ENCODE measurements at places on chromosomes 11 and 22. TPM values are rescaled to one million over a fixed set of nuclear protein-coding genes. Genes with fewer than 3 reads are reported as not detected.
A peak's percentile ranks its signal among the peaks of the same experiment; 100 is the strongest.

DNA sequence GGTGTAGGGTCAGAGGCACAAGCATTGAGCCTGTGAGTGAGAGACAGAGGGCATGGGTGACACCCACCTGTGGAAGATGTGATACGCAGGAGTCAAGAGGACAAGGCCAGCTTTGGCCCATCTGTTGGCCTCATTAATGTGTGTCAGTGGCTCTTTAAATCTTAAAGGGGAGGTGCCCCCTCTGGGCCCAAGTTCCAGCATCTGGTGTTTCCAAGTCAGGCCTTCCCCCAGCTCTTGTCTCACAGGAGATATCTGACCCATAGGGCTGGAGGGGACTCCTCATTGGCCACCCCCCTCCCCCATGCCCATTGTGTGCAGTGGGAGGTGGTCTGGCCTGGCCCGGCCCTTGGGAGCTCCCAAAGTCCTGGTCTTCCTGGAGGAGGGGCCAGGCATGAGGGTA, 8.9 kb downstream of the KCNK7 start:
- peaks cover 31% of the 10 kb centered on the region for H3K4me1 ChIP-seq
- no peak overlapping the region for H3K27ac ChIP-seq
- no peak for DNase-seq
- no peak overlapping the region for H3K4me3 ChIP-seq
- no peaks in the 10 kb centered on the region for H3K27me3 ChIP-seq

The SAC3D1 gene
- total RNA-seq = 3.1 TPM

- H3K4me3 ChIP-seq = no peak overlapping the region
- H3K27me3 ChIP-seq = no peaks in the 10 kb centered on the region
- peaks cover 35% of the 10 kb centered on the region for H3K4me1 ChIP-seq
- H3K36me3 ChIP-seq = peaks cover 24% of the 10 kb centered on the region
- peak overlapping the region; percentile 92 for H3K27ac ChIP-seq
Observed at GRCh38 chr22:41798736-41799135, 1.7 kb upstream of the CCDC134 start.

- peaks cover 26% of the 10 kb centered on the region for H3K36me3 ChIP-seq
- peaks cover 4% of the 10 kb centered on the region for H3K4me1 ChIP-seq
- H3K27me3 ChIP-seq = no peaks in the 10 kb centered on the region
- H3K4me3 ChIP-seq = no peak overlapping the region
- DNase-seq = no peak
- H3K27ac ChIP-seq = no peak overlapping the region
Observed at GRCh38 chr11:2955906-2956476, 26.8 kb upstream of the PHLDA2 start.

GRCh38 chr22:19904935-19905334, 36.6 kb upstream of the COMT start:
- H3K27ac ChIP-seq = no peak overlapping the region
- no peak overlapping the region for H3K4me3 ChIP-seq
- no peaks in the 10 kb centered on the region for H3K27me3 ChIP-seq

GRCh38 chr11:62141111-62142042, 17.6 kb downstream of the INCENP start:
- no peak for DNase-seq
- H3K27me3 ChIP-seq = no peaks in the 10 kb centered on the region
- no peak overlapping the region for H3K4me3 ChIP-seq
- H3K4me1 ChIP-seq = no peaks in the 10 kb centered on the region
- H3K36me3 ChIP-seq = peaks cover 67% of the 10 kb centered on the region

DNA sequence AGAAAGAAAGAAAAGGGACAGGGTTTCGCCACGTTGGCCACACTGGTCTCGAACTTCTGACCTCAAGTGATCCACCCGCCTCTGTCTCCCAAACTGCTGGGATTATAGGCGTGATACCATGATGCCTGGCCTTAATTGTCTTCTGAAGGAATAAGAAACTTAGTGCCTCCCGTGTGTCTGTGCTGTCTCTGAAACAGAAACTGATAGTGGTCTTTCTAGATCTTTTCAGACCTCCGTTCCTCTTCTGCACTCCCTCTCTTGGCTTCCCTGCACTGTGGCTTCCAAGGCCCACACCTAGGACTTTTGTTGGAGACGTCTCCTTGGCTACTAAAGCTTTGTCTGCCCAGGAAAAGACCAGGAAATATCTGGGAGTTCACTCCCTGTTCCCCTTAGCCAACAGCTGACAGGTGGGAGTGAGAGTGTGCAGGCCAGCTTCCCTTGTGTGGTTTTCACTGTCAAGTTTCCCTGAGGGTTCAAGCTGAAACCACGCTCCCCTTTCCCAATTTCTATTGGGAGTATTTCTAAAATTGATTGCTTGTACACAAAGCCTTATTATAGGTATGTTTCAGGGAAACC, 10.1 kb upstream of the HTR3B start:
- H3K4me1 ChIP-seq = no peaks in the 10 kb centered on the region
- no peak overlapping the region for H3K4me3 ChIP-seq
- no peak for DNase-seq

- no peak overlapping the region for H3K4me3 ChIP-seq
- H3K36me3 ChIP-seq = no peaks in the 10 kb centered on the region
- H3K27me3 ChIP-seq = no peaks in the 10 kb centered on the region
- no peak overlapping the region for H3K27ac ChIP-seq
Observed at GRCh38 chr22:38540701-38541100, 29.3 kb downstream of the DMC1 start.

- H3K36me3 ChIP-seq = peaks cover 35% of the 10 kb centered on the region
- H3K4me3 ChIP-seq = no peak overlapping the region
- no peak for DNase-seq
Observed at GRCh38 chr22:46809153-46809885, 46.9 kb downstream of the TBC1D22A start.

The C22orf42 gene
- total RNA-seq = not detected

DNA sequence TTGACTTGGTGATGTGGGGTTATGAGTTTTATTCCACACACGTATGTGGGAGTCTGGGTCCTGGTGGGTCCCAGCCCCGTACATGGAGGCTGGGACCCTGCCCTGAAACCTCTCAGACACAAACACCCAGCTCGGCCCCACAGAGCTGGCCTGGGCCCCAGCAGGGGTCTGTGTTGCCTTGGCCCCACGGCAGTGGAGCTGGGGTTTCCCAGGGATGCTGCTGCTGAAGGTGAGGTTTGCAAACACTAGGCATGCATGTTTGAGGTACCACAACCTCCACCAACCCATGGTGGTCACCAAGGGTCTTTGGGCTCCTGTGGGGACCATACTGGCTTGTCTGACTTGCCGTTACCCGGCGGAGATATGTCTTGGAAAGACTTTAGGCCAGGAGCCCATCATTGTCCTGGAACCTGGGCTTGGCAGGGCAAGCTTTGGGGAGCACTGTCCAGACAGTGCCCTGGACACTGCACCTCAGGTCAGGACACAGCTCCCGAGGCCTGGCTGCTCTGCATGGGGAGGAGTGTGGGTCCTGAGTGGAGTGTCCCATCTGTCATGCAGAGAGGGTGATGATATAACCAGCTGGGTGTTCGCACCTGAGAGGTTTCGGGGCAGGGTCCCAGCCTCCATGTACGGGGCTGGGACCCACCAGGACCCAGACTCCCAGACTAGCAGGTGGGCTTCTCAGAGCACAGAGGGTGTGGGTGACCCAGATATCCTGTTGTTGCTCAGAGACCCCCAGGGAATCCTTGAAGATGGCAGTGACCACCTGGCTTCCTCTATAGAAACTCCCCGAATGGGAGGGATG, 63.3 kb downstream of the KCNQ1 start:
- H3K27ac ChIP-seq = no peak overlapping the region
- H3K27me3 ChIP-seq = no peaks in the 10 kb centered on the region
- no peak overlapping the region for H3K4me3 ChIP-seq
- no peaks in the 10 kb centered on the region for H3K36me3 ChIP-seq
- DNase-seq = no peak

GRCh38 chr11:71354394-71355105, 93.6 kb downstream of the DHCR7 start:
- H3K4me3 ChIP-seq = no peak overlapping the region
- no peaks in the 10 kb centered on the region for H3K4me1 ChIP-seq
- H3K36me3 ChIP-seq = no peaks in the 10 kb centered on the region

GRCh38 chr22:36737776-36738175, 34.2 kb upstream of the CACNG2 start:
- no peaks in the 10 kb centered on the region for H3K4me1 ChIP-seq
- H3K27me3 ChIP-seq = no peaks in the 10 kb centered on the region

DNA sequence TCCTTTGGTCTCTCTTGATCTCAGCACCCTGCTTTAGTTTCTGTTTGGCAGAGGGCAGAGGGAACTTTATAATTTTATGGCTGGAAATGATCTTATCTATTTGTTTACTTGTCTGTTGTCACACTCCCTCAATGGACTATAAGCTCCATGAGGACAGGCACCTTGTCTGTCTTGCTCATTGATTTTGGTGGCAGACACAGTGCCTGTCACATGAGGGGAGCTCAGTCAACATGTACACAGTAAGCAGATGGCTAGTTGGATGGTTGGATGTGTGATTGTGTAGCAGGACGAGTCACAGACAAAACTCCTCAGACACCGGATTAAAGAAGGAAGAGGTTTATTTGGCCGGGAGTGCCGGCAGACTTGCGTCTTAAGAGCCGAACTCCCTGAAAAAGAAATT, 80.4 kb downstream of the MYO18B start:
- no peaks in the 10 kb centered on the region for H3K36me3 ChIP-seq
- H3K27ac ChIP-seq = no peak overlapping the region
- H3K4me3 ChIP-seq = no peak overlapping the region
- no peaks in the 10 kb centered on the region for H3K27me3 ChIP-seq

DNA sequence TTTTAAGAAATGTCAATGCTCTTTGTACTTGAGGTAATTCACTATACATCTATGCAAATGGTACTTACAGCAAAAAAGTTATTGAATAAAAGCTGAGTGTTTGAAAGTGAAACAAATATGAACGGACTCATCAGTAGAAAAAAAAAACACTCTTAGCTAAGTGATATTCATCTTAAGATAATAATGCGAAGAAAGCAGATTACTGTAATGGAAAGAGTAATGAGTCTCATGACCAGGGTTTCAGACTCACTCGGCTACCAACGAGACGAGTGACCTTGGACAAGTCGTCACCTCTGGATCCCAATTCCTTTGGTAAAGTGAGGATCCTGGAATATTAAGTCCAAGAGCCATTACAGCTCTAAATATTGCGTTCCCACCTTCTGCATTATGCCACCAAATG, 57.0 kb downstream of the PACSIN2 start:
- H3K27ac ChIP-seq = no peak overlapping the region
- no peak for DNase-seq
- H3K4me1 ChIP-seq = peaks cover 10% of the 10 kb centered on the region
- no peaks in the 10 kb centered on the region for H3K36me3 ChIP-seq

DNA sequence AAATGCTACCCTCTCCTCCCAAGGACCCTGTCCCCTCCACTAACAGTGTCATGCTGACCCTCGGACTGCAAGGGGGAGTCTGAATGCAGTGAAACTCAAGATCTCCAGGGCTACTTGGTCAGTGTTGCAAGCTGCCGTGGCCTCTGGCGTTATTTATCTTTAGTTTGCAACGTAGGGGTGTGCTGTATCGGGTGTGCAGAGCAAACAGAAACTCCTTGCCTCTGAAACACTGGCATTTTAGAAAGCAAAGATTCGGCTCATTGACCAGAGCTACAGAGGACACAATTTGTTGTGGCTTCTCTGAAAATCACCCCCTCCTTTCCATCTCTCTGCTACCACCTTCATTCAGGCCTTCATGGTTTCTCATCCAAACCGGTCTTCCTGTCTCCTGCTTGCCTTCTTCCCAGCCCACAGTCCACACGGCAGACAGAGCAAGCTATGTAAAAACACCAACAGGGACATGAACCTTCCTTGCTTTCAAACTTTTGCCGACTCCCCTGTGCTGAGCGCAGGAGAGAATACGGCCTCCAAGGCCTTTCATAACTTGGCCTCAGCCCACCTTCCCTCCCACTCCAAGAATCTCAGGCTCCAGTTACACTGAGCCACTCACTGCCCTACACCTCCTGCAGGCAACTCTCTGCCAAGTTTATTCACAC, 14.9 kb downstream of the FZD4 start:
- H3K4me1 ChIP-seq = no peaks in the 10 kb centered on the region
- no peaks in the 10 kb centered on the region for H3K36me3 ChIP-seq
- H3K27me3 ChIP-seq = no peaks in the 10 kb centered on the region
- no peak for DNase-seq
- H3K4me3 ChIP-seq = no peak overlapping the region

The DDI1 gene
- not detected for total RNA-seq

- H3K4me1 ChIP-seq = peaks cover 3% of the 10 kb centered on the region
- H3K27ac ChIP-seq = no peak overlapping the region
- H3K4me3 ChIP-seq = no peak overlapping the region
- DNase-seq = no peak
- peaks cover 81% of the 10 kb centered on the region for H3K36me3 ChIP-seq
Observed at GRCh38 chr11:59658036-59658435, 10.8 kb downstream of the PATL1 start.

The PDGFB gene
- 18.3 TPM for total RNA-seq

Measured in T-cell (primary cell).